CD4-positive, alpha-beta T cell treated with Interleukin-2 at 100 ng/mL for 4 hours (primary cell): ENCODE measurements at places on chromosomes 12 and 14.

DNA sequence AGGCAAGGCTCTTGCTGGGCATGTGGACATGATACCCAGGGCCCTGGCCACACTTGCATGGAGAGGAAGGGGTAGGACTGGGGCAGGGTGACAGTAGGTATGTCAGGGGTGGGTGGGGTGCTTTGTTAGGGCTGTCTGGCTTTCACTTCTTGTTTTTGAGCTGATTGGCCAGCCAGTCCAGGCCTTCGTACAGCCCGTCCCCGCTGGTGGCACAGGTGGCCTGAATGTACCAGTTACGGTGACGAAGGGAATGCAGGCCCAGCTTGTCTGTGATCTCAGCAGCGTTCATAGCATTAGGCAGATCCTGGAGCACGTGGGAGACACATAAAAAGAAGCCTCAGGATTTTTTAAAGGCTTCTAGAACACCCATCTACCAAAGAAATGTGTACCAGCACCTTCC lies 13.5 kb upstream of the FKBP11 start:
- no peak for DNase-seq

GRCh38 chr12:103933237-103933636 lies 3.0 kb downstream of the HSP90B1 start:
- no peak for DNase-seq

GRCh38 chr12:127383281-127383680 lies 883.7 kb upstream of the TMEM132C start:
- no peak for DNase-seq

DNA sequence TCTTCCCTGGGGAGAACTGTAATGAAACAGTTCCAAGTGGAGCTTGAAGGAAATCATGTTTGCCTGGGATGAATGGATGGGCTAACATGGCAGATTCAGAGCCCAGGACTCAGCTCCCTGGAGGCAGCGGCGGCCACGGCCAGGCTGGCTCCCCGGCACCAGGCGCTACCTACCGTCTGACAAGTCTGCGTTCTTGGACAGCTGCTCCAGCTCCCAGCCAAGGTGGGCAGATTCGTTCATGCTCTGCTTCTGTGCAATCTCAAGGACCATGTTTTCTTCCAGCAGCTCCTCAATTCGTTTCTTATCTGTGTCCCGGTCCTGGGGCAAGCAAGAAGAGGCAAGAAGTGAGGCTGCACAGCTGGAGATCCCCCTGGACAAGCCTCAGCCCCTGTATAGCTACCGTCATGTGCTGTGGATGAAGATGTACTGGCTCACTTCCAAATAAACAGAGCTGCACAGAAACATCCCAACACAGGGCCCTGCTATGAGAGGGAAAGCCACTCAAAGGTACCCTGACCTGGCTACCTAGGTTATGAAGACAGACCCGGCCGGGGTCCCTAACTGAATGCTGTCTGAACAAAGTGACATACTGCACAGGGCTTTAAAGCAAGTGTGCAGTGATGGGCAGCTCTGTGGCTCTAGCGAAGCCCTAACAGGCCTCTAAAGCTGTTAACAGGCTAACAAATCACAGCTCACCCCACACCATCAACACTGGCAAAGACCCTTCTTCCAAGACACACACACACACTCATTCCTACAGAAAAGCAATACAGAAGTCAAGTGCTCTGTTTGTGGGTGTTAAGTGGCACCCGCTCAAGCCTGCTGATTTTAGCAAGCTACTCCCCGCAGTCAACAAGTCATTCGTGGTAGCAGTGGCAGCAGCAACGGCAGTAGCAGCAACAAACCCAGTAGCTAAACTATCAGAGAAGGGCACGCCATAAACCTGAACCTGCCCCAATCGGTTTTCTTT lies 80.4 kb upstream of the GPR68 start:
- peak; percentile 26 for DNase-seq
